ENCODE measurements at places on chromosomes 4 and X. TPM values are rescaled to one million over a fixed set of nuclear protein-coding genes. Genes with fewer than 3 reads are reported as not detected.

ADAMTS3 gene
- total RNA-seq = 0.94 TPM

CMC4 gene
- total RNA-seq = 17.3 TPM

HHIP gene
- total RNA-seq = 52.4 TPM

PNMA6A gene
- 0.20 TPM for total RNA-seq

SHROOM3 gene
- total RNA-seq = 1.0 TPM

RHOXF1 gene
- total RNA-seq = not detected

CNOT6L gene
- 26.1 TPM for total RNA-seq

PABPC1L2A gene
- total RNA-seq = not detected

PPEF2 gene
- total RNA-seq = not detected

NBDY gene
- 19.8 TPM for total RNA-seq

SRPX2 gene
- 35.0 TPM for total RNA-seq

ETDA gene
- total RNA-seq = not detected

MYOZ2 gene
- total RNA-seq = 0.13 TPM

HELT gene
- not detected for total RNA-seq

TSPAN7 gene
- total RNA-seq = 2.7 TPM

SHROOM4 gene
- 45.8 TPM for total RNA-seq

DCAF12L2 gene
- not detected for total RNA-seq

UBA6 gene
- total RNA-seq = 59.7 TPM

HDAC6 gene
- total RNA-seq = 43.0 TPM

SMIM10L2A gene
- 0.20 TPM for total RNA-seq

CNKSR2 gene
- total RNA-seq = not detected

ARHGEF38 gene
- not detected for total RNA-seq

RENBP gene
- total RNA-seq = 7.6 TPM

Data from mammary microvascular endothelial cell (primary cell).